Anterior cingulate cortex (tissue), 58 donors: ENCODE measurements at places on chromosomes 7 and 10.

DNA sequence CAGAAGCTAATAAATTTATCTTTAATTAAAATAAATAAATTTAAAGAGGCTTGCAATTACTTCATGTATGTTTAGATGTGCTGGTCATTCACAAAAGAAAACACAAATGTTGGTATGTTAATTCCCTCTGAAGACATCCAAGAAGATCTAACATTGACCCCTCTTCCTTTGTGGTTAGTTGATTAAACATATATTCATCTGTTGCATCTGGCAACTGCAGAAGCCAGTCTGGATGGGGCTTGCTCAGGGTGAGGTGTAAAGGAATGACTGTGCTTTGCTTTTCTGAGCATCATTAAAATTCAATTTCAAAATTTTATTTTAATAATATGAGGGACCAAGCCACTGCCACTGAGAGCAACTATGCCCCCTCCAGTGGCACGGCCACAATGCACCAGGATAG is 36.4 kb upstream of the FERD3L start:
- DNase-seq = no peak

DNA sequence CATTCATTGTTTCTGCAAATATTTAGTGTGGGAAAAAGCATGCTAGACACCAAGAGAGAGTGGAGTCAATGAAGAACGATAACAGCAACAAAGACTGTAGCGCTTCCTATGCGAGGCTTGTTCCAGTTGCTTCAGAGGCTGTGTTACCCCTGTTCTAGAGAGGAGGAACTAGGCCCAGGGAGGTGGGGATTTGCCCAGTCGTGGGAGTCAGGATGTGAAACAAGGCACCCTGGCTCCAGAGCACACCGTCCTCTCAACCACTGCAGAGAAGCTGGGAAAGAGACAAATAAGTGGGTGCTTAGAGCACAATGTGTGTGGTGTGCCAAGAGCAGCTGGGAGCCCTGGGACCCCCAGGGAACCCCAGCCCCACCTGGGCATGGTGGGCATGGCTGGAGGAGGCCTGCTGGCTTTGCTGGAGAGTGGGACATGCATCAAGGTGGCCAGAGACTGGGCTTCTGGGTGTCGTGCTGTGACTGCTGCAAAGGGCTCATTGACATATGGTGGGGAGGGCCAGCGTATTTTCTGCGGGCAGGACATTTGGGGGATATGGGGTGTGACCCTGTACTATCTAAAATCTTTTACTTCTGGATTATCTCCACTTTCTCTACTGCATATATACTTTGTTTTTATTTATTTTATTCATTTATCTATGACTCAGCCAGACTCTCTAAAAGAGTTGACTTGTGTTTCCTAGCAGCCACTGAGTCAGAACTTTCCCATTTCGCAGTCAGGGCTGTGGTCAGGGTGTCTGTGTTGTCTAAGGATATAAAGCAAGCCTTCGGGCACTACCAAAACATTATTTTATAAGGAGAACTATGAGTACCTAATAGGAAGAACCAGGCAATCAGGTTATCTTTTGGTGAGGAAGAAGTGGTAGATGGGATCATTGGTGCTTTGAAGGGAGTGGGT is 95.4 kb downstream of the TCF7L2 start:
- no peak for DNase-seq

GRCh38 chr7:98556288-98556687 is 60.8 kb upstream of the NPTX2 start:
- no peak for DNase-seq

GRCh38 chr7:127252778-127253280 is at the start of gene GRM8:
TSS of gene GRM8 (minus strand) at chr7:127252941.
- peak; percentile 49 for DNase-seq

DNA sequence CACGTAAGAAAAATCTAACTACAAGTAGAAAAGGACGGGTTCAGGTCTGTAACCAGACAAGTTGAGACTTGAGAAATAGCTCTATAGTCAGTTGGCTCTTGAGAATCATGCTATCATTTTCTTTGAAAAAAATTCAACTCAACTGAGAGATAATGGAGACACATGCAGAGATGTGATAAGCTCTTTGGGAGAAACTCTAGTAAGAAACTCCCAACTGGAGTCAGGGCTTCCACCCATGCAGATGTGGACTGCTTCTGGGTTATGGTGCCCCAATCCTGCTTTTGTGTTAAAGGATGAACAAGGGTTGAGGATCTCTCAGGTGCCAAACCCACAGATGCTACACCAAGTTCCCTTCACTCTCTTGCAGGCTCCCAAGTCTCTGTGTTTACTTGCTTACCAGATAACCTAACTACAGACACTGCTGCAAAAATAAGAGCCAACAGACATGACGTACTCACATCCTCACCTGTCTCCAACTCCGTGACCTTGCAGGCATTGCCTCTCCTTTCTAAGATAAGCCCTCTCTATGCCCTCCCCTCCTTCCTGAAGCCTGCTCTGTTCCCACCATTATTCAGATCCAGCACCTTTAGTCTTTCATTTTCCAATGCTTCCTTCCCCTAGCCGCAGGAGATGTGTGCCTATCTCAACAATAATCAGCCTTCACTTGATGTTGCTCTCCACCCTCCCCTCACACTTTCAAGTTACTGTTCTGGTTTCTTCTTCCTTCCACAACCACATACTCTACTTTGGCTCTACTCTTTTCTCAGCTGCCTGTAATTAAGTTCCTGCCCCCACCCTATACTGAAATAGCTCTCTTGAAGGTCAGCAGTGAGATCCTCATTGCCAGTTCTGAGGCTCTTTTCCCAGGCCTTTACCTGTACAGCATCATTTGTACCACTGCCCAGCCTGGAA is 130.0 kb downstream of the ICA1 start:
- DNase-seq = no peak

DNA sequence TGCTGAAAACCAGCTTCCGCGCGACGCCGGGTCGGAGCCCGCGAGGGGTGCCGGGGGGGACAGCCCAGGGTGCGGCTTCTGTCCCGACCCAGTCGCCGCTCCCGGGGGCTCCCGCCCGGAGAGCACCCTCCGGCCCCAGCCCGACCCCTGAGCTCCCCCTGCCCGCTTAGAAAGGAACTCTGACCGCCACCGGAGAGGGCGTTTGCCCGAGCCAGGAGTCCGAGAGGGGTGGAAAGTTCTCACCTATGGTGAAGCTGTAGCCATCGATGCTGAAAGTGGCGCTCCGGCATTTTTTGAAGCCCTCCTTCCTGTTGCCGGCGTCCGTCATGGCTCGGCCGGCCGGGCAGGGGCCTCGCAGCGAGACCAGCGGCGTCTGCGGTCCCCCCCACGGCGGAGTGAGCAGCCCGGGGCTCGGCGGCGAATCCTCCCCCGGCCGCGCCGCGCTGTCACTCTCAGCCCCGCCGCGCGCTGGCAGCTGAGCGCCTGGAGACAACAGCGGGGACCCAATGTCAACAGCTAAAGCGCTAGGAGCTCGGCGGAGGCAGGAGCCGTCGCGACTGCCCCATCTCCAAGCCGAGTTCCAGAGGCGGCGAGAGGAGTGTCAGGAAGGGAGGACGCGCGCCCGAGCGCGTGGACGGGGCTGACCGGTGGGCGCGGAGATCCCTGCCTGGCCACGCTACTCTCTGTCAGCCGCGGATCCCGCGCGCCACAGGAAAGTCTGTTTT is 191.6 kb downstream of the LSM5 start:
- no peak for DNase-seq

- no peak for DNase-seq
Measured at GRCh38 chr7:93013446-93014061, 104.2 kb downstream of the SAMD9 start.
